ENCODE measurements at places on chromosomes 2 and 18.

- no peak for DNase-seq
Observed at GRCh38 chr2:119771331-119771730, 11.6 kb downstream of the PTPN4 start.

DNA sequence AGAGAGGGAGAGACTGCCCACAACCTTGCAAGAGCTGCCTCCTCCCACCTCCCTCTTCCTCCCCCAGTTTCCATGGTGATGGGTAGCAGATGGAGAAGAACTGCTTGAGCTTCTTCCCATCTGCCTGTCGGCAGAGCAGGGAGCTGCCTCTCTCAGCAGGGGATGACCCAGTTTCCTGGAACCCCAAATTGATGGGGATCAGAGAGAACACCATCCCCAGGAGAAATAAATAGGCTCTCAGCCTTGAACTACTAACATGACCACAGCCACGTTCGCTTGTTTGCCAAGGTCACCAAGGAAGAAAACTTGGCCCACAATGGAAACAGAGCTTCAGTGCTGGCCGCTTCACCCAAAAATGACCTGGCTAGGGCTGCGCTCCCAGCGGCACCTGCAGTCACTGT lies 82.2 kb downstream of the ADD2 start:
- DNase-seq, result peak; percentile 9

- no peak for DNase-seq
Observed at GRCh38 chr18:59905686-59906091, 5.9 kb downstream of the PMAIP1 start.

GRCh38 chr18:57080479-57080878 lies 66.4 kb upstream of the BOD1L2 start:
- no peak for DNase-seq

GRCh38 chr2:186740266-186740665 lies 46.4 kb downstream of the FAM171B start:
- no peak for DNase-seq

DNA sequence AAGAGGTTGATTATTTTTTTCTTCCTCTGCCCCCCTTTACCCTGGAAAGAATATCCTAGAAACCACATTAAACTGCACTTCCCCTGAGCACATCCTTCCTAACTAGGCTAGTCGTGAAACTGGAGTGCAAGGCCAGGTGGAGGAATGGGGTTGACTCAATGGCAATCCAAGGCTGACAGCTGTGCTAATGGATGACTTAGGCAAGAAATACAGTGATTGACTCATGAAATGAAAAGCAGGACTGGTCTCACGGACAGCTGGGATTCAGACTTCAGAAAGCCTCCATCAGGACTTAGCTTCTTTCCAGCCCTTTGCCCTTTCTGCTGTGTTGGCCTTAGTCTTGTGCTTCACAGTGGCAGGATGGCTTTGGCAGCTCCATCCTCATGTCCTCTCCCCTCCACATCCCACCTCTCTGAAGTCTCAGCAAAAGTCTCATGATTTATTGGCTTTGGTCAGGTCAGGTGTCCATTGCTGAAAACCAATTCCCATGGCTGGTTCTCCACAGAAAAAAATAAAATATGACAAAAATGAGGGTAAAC lies 33.8 kb downstream of the INSIG2 start:
- DNase-seq, result no peak

GRCh38 chr2:230582851-230583283 lies 129.8 kb upstream of the CAB39 start:
- DNase-seq, result no peak

Measured in NCI-H1105 treated with DMSO at 0.1 percent for 48 hours (cell line).